ENCODE measurements at places on chromosomes 7 and 10.

DNA sequence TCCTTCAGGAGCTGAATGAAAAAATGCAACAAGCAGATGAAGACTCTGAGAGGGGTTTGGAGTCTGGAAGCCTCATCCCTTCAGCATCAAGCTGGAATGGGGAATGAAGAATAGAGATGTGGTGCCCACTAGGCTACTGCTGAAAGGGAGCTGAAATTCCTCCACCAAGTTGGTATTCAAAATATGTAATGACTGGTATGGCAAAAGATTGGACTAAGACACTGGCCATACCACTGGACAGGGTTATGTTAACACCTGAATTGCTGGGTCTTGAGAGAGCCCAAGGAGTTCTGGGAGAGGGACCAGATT, 5.4 kb downstream of the IFIT2 start:
- DNase-seq, result no peak

DNA sequence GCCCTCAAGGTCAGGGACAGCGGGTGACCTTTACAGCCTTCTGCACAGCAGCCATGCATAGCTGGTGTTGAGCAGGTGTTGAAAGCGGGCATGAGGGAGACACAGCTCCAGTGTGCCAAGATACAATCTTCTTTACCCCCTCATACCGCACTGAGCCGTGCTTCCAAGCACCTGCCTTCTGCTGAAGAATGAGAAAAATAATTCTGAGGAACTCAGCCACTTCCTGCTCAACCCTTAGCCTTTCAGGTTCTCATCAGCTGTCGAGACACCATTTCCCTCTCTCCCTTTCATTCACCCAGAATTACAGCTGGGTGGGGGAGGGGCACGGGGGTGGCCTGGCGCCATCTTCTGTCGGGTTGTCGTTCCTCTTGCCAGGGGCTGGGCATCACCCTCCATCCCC, 58.6 kb downstream of the COL13A1 start:
- no peak for DNase-seq

GRCh38 chr7:7816084-7816483, 97.7 kb upstream of the RPA3 start:
- DNase-seq, result no peak

- DNase-seq, result no peak
These were observed 4.5 kb upstream of the GATA3 start for GRCh38 chr10:8049865-8050555.

DNA sequence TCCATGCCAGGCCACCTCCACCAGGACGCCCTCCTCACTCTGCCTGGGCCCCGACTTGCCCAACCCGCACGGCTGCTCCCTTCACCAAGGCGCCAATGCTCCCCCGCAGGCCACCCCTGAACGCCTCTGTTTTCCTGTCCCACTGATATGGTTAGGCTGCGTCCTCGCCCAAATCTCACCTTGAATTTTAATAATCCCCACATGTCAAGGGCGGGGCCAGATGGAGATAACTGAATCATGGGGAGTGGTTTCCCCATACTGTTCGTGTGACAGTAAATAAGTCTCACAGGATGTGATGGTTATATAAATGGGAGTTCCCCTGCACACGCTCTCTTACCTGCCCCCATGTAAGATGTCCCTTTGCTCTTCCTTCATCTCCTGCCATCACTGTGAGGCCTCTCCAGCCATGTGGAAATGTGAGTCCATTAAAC, 29.8 kb downstream of the RSU1 start:
- no peak for DNase-seq

DNA sequence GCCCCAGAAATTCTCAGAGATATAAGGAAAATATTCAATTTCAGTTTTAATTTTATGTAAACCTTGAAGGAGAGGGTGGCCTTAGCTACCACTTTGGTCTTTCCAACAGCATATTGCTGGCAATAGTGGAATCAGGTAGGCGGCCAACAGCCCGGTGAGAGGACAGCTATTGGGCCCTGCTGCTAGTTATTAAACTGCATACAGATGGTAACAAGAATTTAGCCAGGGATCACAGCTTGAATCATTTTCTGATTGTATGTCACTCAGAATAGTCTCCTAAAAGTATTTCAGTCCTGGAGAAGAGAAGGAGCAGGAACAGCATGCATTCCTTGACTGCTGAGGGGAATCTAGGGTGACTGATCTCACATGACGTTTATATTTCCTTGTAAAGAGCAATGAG, 261.4 kb upstream of the SMIM30 start:
- no peak for DNase-seq

DNA sequence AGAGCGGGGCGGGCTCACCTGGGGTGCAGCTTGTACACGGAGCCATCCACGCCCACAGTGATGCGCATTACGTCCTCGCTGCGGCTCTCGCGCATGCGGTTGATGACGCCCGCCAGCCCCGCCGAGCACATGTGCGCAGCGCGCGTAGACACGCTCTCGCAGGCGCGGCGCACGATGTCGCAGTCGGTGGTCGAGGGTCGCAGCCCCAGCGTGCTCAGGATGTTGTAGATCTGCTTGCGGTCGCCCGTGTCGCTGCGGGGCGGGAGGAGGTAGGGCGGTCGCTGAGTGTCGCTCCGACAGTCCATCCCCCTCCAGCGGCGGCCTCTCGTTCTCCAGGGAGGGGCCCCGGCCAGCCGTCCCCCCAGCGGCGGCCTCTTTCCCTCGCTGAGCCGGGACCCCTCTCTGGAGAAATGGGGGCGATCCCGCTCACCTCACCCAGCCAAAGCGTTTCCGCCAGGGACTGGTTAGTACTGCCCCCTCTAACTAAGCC, 4.4 kb upstream of the MYL7 start:
- DNase-seq, result peak; percentile 56

- no peak for DNase-seq
These were observed 23.0 kb downstream of the P4HA1 start for GRCh38 chr10:73073627-73074026.

- no peak for DNase-seq
These were observed 52.8 kb downstream of the NRF1 start for GRCh38 chr7:129664029-129665012.

- no peak for DNase-seq
These were observed 83.6 kb downstream of the NAMPT start for GRCh38 chr7:106201164-106201563.

GRCh38 chr10:124450783-124451057, 885 bp upstream of the NKX1-2 start:
- DNase-seq, result no peak

DNA sequence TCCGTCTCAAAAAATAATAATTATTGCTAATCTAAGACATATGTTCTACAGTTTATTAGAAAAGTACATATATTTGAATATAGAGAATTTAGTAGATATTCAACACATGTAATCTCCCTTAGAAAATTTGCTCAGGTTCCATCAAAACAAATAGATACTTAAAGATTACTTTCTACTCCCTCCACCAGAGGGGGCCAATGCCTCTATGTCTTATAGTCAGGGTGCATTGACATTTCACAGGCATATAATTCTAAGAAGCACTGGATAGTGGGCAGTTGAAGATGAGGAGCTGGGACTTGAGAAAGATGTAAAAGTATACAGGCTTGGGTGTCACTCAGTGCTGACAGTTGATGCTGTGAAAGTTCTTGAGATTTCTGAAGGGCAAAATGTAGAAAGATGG, 301.6 kb upstream of the HPS1 start:
- no peak for DNase-seq

GRCh38 chr10:67385566-67385965, 310.4 kb downstream of the CTNNA3 start:
- DNase-seq, result no peak

- no peak for DNase-seq
These were observed 52.8 kb upstream of the SVIL start for GRCh38 chr10:29687421-29688164.

GRCh38 chr10:125101049-125101448, 59.3 kb downstream of the CTBP2 start:
- DNase-seq, result peak; percentile 7

DNA sequence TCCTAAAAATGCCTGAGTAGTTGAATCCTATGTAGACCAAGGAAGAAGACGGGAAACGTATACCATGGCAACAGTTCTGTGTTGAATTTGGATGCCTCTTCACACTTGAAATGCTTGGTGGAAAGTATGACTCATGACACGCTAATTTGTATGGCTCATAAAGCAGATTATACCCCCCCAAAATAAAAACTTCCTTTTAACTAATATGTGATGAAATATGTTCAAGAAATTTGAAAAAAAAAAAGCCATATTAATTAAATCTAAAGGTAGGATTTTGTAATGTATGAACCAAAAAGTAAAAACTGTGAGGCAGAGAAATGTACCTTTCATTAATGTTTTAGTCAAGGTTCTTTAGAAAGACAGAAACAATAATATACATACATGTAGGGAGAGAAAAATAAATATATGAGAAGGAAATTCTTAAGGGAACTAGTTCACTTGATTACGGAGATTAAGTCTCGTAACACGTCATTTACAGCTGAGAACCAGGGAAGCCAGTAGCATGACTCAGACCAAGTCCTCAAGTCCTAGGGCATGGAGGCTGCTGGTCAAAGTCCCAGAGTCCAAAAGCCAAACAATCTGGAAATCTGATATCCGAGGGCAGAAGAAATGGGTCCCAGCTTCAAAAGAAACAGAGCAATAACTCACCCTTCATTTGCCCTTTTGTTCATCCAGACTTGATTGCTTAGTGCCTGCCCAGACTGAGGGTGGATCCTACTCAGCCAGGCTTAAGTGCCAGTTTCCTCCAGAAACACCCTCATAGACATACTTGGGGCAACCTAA, 485.1 kb downstream of the SEMA3D start:
- no peak for DNase-seq

GRCh38 chr10:113539789-113540188, 13.1 kb upstream of the HABP2 start:
- no peak for DNase-seq

GRCh38 chr10:103192089-103192450, 1.0 kb downstream of the NT5C2 start:
- DNase-seq, result no peak

- no peak for DNase-seq
These were observed 87.8 kb downstream of the ABCC2 start for GRCh38 chr10:99870123-99870730.

GRCh38 chr10:49228677-49229076, 40.5 kb upstream of the TMEM273 start:
- DNase-seq, result no peak

- DNase-seq, result no peak
These were observed 3.7 kb upstream of the NDST2 start for GRCh38 chr10:73814896-73815718.

GRCh38 chr10:124384172-124384571, 34.6 kb downstream of the OAT start:
- no peak for DNase-seq

DNA sequence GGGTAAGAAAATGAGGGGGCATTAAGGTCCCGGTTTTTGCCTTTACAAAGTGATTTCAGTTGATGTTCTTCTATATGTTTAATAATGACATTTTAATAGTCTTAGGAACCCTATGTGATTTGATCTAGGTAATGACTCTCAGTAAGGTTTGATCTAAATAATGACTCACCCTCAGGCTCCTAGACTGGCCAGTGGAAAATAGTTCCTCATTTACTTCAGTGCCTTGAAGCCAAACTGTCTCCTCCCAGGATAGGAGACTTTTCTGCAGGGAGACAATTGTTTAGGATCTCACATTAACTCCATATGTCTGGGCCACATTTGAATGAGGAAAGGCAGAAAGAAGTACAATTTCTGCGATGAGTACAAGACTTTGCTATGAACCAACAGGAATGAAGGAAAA, 1331.9 kb downstream of the XPNPEP1 start:
- no peak for DNase-seq

DNA sequence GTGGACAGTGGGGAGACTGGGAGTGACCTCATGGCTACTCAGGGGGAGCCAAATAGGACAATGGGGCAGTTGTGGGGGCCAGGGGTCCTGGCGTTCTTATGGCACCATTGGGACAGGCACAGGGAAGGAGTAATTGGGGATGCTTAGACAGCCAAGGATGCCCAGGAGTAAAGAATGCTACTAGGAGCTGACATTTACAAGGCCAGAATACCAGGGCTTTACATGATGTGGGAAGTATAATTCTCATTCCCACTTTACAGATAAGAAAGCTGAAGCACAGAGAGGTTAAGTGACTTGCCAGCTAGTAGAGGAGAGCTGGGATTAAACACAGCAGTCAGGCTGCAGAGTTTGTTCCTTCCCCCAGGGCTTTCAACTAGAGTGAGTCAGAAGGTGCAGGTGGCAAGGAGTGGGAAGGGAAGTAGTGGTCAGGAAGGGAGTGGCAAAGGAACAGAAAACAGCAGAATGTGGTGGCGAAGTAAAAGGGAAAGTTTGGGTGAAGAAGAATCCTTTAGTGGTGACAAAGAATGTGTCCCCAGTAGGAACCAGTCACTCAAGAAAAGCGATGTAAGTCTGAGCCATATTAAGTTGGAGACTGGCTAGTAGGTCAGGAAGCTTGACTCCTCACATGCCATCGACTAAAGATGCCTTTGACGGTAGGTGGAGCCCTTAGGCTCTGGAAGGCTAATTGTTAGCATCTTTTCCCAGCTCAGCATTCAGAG, 32.8 kb downstream of the CPVL start:
- no peak for DNase-seq

DNA sequence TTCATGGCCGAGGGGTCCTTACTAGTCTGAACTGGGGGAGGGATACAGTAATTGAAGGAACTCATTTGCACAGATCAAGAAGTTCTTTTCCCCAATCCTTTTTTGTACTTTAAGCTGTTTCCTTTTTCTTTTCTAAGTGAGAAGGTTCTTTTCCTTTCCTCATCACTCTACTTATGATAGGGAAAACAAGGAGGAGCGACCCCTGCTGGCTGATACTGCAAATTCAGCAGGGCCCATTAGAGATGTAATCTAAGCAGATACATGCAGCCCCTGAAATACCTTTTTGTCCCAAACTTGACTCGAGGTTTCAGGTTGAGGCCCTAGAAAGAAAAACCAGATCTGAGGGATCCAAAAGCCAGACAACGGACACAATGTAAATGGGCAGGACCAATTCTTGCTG, 305.5 kb downstream of the DNAJB9 start:
- DNase-seq, result no peak

GRCh38 chr10:7659560-7659959, 7.2 kb downstream of the ITIH5 start:
- no peak for DNase-seq

GRCh38 chr10:51273574-51273973, 199.3 kb downstream of the PRKG1 start:
- DNase-seq, result no peak

GRCh38 chr7:74356589-74357315, 67.5 kb downstream of the CLIP2 start:
- DNase-seq, result no peak

DNA sequence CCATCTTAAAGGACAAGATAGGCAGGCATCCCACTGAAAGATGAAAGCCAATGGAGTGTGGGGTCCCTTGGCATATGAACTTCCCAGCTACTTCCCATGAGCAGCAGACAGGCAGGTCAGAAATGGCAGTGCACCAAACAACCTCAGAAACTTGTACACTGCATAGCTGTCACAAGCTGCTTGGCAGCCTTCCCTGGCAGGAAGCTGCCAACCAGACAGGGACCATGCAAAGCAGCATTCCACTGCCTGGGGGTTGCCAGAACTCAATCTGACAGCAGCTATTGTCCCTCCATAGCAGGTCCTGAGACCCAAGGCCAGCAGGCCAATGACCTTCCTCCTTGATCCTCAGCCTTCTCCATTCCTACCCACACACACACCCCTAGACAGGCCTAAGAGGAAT, 139.5 kb downstream of the PLCE1 start:
- no peak for DNase-seq

- no peak for DNase-seq
These were observed 22.3 kb upstream of the NANOS1 start for GRCh38 chr10:119007211-119007574.

All from pancreas (tissue), 10 donors.